ENCODE measurements at places on chromosomes 16 and 17. TPM values are rescaled to one million over a fixed set of nuclear protein-coding genes. Genes with fewer than 3 reads are reported as not detected.

SLC5A11 gene
- total RNA-seq, result not detected

E4F1 gene
- 33.4 TPM for total RNA-seq

DNA sequence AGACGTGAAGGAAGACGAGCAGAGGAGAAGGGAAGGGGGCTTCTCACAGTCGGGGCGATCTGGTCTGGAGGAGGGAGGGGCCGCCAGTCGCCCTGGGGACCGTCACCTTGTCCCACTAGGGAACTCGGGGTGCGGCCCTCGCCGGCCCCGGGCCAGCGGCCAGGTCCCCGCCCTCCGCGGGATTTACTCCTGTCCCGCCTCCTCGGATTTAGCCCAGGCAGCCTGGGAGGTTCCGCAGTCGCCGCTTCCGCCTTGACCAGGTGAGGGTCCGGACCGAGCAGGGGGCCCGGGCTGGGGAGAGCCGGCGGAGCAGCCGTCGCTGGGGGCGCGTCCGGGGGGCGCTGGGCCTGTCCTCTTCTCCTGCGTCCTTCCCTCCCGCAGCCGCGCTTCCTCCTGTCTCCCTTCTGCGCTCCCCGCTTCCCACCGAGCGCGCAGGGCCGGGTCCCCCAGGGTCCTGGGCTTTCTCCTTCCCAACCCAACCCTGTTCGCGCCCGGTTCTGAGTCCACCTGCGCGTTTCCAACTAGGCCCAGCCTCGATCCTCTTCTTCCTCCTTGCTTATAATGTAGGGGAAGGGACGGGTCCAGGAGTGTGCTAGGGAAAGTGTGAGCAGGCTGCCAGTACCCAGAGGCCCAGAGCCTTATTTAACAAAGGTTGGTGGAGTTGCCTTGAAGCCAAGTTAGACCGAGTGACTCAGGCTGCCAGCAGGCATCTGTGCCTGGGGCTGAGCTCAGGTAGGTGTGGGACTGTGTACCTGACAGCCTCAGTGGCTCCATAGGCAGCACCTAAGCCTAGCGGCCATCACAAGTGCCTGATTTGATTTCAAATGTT lies at the start of gene TNK1:
TSS of gene TNK1 (plus strand) at position 235 of the 829 bp plus-strand sequence. CDS start 1,838 bp downstream, outside the sequence.
- DNase-seq, result peak; percentile 93

DNA sequence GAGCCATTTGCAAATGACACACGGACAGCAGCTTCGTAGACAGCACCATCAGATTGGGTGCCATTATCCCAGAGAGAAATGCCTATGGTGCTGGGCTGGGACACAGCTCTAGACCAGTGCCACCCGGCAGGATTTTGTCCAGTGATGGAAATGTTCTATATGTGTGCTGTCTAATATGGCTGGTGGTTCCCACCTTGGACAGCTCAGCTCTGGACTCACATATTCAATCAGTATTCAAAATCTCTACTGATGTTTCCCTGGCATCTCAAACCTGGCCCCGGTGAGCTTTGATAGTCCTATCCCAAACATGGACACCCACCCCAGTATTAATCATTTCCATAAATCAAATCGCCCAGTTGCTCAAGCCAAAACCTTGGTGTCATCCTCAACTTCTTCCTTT lies 23.0 kb downstream of the FA2H start:
- DNase-seq, result no peak

DNA sequence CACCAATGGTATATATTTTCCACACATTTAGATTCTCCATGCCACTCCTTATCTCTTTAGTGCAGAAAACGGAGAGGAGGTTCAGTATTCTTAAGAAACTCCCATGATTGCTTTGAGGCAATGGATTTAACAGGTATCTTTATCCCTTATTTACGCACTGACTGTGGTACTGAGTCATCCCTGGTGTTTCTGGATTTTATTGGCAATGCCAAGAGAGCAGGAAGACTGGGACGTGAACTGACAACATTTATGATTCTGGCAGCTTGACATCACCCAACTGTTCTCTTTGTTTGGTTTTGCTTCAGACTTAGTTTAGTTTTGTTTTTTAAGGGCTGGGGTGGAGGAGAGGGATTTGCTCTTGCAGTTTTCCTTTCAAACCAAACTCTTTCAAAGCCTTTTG lies 131.4 kb downstream of the WWOX start:
- DNase-seq, result no peak

TPSG1 gene
- not detected for total RNA-seq

GDPD3 gene
- total RNA-seq, result 0.31 TPM

- no peak for DNase-seq
These were observed 116.3 kb downstream of the IRX5 start for GRCh38 chr16:55046916-55047315.

- DNase-seq, result peak; percentile 60
These were observed 1.5 kb downstream of the MXRA7 start for GRCh38 chr17:76709077-76709950.
